ENCODE measurements at places on chromosomes 13 and 19.

DNA sequence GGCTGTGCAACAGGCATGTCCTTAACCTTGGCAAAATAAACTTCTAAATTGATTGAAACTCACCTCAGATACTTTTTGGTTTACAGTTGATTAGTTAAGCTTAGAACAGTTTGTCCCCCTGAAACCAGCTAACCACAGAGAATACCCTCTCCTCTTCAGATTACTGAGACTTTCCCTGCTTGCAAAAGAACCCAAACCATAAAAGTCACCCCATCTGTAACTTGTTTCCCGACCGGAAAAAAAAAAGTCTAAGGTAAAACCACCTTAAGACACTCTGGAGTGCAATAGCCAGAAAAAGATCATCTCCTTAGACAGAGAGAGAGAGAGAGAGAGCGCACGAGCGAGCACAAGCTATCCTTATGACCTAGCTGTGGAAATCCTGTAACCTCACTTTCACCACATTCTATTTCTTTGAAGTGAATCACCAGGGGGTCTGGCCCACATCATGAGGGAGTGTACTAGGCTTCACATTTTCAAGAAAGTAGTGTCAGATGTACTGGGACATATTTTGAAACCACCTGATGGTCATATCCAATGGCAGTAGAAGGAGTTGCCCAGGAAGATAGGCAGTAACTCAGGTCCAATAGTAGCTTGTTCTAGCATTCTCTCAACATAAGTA is 11.1 kb upstream of the GTF2F2 start:
- DNase-seq: no peak

DNA sequence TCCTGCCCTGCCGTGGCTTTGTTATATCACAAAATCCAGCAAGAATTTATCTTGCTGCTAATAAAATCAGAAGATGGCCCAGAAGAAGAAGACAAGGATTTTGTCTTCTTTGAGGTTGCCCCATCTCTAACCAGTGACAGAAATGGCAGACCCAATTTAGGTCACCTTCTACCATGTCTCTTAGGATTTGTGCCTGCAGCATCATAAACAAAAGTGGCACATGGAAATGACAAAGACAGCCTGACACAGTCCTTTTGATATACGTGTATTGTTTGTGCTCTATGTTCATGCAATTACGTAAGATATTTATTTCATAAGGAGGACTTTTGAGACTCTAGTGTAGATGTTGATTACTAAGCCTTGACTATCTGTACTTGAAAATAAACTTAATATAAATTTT is 135.9 kb upstream of the TMTC4 start:
- no peak for DNase-seq

DNA sequence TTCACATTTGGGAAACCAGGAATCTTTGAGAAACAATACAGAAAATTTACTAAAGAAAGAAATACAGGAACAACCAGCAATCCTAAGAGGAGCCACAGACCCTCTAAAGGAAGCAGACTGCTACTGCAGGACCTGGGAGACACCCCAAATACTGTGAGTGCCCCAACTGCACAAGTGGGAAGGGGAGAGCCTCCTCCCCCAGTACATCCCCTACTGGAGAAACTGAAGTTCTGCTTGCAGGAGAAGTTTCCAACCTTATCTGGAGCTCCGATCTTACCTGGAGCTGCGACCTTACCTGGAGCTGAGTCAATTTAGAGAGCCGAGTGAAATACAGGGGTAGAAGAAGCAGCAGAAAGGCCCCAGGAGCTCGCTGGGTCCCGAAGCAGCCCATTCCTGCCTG is 236.4 kb upstream of the SPRY2 start:
- DNase-seq: no peak

GRCh38 chr19:51621178-51621577 is 9.0 kb downstream of the SIGLEC5 start:
- no peak for DNase-seq

DNA sequence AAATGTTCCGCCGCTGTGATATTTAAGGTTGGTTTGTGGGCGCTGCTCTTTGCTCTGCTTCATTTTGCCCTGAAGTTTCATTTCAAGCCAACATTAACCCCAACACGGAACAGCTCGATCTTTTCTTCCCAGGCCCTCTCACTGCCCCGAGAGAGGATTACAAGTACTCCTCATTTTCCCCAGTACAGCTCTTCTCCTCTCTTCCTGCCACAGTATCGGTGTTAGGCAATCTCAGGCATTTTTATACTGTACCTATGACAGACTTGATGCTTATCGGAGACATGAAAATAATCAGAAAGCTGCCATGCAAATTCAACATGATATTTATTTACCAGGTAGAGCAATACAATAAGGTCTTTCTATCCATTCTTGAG is 1.3 kb upstream of the EDNRB start:
- DNase-seq: no peak

DNA sequence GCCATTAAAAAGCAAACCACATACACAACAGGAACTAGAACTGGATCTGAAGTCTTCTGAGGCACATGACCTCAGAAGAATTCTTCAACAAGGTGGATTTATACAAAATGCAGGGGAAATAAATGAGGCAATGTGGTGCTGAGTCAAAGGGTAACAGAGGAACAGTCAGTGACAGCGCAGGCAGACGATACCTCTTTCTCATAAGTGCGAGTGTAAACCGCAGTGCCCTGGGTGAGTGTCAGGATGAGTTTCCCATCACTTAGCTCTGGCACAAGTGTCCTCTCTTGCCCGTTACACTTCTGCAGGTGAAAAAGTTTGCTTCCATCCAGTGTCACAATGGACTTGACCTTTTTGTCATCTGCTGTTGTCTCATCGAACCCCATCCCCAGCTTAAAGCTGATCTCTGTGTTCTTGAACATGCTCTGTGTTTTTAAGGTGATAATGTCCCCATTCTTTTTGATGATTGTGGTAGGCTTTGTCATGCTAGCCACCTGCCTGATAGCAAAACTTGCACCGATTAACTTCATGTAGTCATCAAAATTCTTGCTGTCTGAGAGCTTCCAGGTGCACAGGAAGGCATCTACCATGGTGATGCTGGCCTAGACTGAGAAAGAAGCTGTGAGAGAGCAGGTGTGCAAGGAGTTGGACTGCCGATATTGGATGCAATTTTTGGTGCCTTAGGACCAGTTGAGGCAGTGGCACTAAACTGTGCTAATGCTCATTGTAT is 97.3 kb downstream of the AKAP11 start:
- DNase-seq: no peak

- no peak for DNase-seq
These were observed 7.7 kb downstream of the ARHGAP45 start for GRCh38 chr19:1074544-1075283.

- DNase-seq: no peak
These were observed 25.8 kb upstream of the SPATA13 start for GRCh38 chr13:24134757-24135156.
